Stimulated activated CD4-positive, alpha-beta T cell treated with anti-CD3 and anti-CD28 coated beads, Interleukin-1b, Interleukin-23, amount 100 ng/mL, for 24 hours (primary cell): ENCODE measurements at places on chromosomes 5 and 9.

DNA sequence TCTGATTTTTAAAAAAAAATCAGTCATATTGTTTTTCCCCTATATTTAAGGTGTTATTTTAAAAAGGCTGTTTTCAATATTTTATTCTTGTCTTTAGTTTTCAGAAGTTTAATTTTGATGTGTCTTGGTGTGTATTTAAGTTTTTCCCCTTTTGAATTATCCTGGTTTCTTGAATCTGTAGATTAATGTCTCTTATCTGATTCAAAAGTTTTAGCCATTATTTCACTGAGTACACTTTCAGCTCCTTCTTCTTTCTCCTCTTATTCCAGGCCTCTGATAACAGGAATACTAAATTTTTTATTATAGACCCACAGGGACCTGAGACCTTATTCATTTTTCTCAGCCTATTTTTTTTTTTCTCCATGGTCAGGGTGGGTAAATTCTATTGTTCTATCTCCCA, 81.8 kb downstream of the PPIC start:
- no peak for DNase-seq

GRCh38 chr5:131914472-131914871, 31.0 kb downstream of the MEIKIN start:
- no peak for DNase-seq

DNA sequence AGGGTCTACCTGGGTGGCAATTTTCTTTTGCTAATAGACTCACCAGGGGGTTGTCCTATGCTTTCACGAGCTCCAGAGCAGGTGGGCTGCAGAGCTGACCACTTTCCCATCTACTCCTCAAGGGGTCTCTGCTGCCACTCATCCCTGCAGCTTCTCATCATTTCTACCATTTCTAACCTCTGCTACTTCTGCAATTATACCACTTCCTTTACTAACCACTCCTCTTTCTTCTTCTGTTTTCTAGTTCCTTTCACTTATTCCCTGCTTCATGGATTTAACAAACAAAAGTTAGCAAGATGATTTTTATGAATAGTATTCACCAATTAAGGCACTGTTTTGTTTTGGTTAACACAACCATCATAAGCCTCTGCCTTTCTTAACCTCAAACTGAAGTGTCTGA, 34.5 kb upstream of the NIPBL start:
- no peak for DNase-seq

DNA sequence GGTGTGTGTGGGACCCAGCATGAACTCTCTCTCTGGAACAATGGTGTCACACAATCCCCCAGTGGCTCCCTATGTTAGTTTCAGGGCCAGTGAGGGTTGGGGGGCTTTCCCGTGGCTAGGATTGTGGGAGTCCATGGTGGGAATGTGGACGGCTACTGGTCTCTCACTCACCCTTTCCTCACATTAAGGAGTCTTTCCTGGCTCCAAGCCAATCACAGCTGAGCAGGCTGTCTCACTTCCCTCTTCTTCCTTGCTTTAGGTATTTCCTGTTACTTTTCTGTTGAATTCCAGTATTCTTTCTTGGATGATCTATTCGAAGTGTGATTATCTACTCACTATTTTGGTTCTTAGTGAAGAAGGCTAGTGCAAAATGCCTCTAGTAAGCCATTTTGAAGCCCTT, 324.4 kb upstream of the MPDZ start:
- no peak for DNase-seq

GRCh38 chr9:99876190-99876589, 30.3 kb upstream of the STX17 start:
- DNase-seq, result no peak

- no peak for DNase-seq
Observed at GRCh38 chr9:69097923-69098593, 62.5 kb downstream of the FXN start.

GRCh38 chr9:114908104-114908622, 22.2 kb downstream of the TNFSF8 start:
- DNase-seq, result no peak

- DNase-seq, result no peak
Observed at GRCh38 chr5:136115183-136115865, 17.3 kb upstream of the SMAD5 start.
